ENCODE measurements at places on chromosomes 3 and 15. TPM values are rescaled to one million over a fixed set of nuclear protein-coding genes. Genes with fewer than 3 reads are reported as not detected.

The COL6A5 gene
- total RNA-seq, result not detected

The ZPLD1 gene
- not detected for total RNA-seq

The FETUB gene
- total RNA-seq, result not detected

- DNase-seq, result no peak
Observed at GRCh38 chr15:78673917-78674444, 33.0 kb upstream of the CHRNB4 start.

- DNase-seq, result no peak
Observed at GRCh38 chr3:149145356-149145755, 15.9 kb downstream of the HPS3 start.

GRCh38 chr3:72191209-72191960, 406.4 kb upstream of the PROK2 start:
- no peak for DNase-seq

DNA sequence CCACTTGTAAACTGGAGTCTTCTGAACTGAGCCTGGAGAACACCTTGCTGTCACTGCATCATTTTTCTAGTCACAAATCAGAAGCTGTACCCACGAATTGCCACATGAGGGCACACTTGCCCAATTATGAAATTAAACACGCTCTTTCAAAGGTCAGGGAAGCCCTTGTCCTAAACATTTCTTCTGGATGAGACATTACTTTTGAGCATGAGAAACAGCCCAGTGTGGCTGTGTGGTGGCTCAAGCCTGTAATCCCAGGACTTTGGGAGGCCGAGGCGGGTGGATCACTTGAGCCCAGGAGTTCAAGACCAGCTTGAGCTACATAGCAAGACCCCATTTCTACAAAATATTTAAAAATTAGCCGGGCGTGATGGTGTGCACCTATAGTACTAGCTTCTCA, 27.5 kb upstream of the CFAP161 start:
- DNase-seq, result peak; percentile 80

DNA sequence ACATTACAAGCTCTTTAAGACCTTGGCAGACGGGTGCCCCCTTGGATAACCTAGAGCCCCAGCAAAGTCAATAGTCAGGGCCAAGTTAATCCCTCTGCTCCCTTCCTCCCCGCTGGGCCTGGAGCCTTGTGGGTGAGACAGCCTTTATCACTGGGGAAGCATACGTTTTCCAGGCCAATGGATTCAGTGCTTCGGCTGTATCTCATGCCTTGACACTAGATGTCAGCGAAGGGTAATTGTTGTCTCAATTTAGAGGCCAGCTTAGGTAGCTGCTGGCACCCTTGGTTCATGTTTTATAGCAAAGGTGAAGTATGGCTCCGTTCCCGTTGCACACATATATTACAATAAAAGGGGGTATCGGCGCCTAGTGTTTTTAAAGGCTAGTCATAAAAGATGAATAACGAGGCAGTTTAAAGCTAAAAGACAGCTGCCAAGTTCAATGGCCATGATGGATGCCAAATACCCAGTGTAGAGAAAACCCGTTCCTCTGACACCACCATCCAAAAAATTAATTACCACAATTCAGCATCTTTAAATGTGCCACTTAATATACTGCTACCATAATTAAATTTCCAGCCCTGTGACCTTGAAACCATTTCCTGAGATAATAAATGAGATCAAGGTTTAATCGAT, 52.3 kb upstream of the BNIP2 start:
- no peak for DNase-seq

DNA sequence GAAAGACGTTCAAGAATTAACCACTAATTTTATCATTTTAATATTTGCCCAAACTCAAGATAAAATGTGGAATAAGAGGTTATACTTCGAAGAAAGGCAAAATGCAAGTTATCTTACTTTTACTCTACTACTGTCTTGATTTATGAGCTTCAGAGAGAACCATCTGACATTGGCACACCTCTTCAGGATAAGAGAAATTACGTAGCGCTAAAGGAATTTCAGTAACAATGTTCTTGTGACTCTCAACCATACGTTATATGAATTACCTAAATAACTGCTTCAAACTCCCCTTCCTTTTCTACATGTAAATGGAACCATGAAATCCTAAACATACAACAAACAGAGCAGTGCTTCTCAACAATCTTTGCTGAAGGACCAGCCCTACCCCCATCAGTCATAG, 96.8 kb downstream of the ZNF385D start:
- no peak for DNase-seq

DNA sequence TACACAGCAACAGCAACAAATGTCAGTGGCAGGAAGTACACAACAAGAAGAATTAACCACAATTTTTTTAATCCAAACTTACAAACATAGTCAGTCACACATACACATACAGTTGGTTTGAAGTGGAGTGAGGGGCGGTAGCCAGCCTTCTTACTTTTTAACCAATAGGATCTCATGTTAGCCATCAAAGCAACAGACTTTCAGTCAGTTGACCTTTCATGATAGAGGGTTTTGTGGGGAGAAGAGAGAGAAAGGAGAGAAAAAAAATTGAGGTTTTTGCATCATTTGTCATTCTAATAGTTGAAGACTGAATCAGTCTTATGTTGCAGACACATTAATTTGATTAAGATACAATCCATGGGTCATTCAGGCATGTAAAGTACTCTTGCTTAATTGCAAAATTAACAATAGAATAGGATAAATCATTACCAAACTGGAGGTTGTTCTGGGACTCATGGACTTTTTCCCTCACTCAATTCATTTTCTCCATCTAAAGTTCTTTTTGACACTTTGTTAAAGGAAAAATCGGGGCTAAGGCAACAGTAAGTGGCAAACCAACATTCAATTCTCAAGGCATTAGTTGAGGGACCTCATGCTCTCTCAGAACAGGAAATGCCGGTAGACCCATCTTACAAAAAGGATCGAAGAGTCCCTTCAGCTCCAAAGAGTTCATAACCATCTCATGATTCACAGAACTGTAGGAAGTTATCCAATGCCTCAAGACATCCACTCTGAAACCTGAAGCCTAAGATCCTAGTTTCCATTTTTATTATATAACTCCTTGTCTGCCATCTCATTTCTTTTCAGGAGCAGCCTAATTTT, 159.5 kb upstream of the LPP start:
- no peak for DNase-seq

DNA sequence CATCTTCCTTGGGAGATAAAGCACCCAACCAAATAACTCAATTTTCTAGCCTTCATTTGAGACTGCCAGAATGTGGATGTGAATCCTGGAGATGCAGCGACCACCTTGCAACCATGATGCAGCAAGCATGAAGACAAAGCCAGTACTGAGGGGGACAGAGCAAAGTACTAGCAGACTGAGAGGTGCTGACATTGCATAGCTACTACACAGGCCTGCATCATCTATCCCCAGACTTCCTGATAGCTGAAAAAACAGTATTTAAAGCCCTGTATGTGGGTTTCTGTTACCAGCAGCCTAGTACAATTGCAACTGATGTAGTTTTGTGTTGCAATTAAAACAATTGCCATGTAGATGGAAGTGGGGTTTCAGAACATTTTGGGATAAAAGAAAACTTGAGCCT, 146.3 kb upstream of the VEPH1 start:
- no peak for DNase-seq

DNA sequence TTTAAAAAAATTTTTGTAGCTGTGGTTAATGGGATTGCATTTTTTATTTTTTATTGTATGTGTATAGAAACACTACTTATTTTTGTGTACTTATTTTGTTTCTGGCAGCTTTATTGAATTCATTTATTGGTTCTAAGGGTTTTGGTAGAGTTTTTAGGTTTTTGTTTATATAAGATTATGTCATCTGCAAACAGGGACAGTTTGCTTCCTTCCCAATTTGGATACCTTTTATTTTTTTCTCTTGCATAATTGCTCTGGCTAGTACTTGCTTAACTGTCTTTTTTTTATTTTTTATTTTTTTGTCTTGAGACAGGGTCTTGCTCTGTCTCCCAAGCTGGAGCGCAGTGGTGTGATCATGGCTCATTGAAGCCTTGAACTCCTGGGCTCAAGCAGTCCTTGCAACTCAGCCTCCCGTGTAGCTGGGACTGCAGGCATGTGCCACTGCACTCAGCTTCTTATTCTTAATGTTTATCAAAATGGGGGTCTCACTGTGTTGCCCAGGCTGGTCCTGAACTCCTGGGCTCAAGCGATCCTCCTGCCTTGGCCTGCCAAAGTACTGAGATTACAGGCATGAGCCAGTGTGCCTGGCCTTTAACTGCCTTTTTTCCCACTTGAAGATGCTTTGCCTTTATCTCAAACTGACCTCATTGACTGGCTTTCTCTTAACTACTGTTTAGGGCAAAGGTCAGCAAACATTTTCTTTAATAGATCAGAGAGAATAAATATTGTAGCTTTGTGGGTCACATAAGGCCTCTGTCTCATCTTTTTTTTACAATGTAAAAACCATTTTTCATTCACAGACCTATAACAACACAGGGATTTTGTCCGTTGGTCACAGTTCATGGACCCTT, 8.6 kb downstream of the TFG start:
- DNase-seq, result no peak

GRCh38 chr15:97977734-97978133, 17.2 kb downstream of the ARRDC4 start:
- no peak for DNase-seq

DNA sequence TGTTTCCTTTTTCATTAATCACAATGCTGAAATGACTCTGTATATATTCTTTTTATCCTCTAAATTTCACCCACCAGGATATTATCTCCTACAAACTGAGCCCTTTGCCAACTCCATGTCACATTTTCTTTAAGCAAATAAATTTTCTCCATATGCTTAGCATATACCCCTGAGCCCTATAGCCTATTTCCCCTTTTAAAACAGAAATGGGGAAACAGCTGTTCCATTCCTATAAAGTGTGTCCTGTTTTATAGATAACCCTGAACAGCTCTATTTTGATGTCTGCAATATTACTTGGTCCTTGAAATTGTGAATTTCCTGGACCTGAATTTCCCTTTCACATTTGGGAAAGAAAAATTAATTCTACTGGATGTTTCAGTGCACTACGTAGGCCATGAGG, 15.6 kb upstream of the FILIP1L start:
- no peak for DNase-seq

DNA sequence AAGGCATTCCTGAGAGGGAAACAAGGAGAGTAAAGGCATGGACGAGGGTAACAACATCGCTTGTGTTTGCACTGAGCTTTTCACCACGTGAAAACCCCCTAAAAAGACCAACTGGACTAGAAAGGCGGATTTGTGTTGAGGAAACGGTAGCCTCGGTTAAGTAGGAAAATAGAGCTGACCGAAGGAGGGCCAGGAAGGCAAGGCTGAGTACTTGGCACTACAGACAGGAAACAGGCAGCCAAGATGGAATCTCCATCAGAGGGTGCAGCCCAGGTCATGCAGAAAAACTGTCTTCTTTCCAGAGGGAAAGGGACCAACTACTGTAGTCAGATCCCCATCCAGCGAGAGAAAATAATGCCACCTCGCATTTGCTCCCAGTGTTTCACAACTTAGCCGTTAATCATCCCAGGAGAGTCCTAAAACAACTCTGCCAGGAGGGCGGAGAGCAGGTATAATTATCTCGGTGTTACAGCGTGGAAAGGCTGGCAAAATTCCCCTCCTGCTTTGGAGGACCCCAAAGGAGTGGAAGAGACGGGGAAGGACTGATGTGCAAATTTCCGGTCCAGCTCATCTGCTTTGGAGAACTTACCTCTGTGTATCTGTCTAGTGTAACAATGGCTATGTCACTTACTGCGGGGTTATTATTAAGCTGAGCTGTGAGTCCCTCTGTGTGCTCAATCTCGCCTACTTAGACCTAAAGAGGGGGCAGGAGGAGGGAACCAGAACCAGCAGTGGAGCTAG, 77.2 kb downstream of the MYO1E start:
- no peak for DNase-seq

DNA sequence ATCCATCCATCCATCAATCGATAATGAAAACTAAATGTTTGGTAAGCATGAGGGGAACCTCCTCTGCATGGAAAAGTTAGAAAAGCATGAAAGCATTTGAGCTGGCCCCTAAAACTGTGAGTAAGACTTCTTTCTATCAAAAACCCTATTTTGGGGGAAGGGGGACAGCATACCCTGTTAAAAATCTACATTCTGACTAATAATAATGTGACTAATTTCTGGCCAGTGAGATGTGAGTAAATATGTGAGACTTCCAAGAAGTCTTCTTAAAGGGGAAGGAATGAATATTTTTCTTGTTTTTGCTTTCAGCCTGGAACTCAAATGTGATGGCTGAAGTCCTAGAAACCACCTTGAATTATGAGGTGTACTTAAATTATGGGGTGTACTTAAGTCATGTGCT, 54.9 kb downstream of the C3orf85 start:
- DNase-seq, result no peak

Data from right atrium auricular region (tissue), 2 donors.